ENCODE measurements at places on chromosomes 2 and 18.

DNA sequence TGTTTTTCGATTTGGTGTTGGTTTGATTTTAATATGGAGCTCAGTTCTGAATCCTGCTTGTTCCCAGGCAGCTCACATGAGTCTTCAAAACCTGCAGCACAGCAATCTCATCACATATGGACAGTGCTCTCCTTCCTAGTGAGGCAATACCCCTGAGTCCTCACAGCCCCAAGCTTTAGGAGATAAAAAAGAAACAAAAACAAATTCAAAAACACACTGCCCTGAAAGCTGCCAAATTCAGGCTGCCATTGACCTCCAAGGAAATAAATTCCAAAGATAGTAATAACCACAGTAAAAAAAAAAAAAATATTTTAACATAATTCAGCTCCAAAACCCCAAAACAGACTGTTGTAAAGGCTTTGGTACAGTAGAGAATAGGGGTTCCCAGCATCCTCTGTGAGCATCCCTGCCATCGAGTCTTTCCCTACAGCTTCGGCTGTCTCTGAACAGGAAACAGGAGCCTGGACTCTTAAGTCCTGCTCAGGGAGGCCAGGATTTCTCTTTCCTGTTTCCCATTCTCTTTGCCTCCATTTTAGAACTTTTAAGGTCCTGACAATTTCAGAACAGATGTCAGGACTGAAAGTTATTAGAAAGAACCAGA, 14.7 kb upstream of the SP3 start:
- no peak for DNase-seq

- no peak for DNase-seq
These were observed 261.8 kb upstream of the FANCL start for GRCh38 chr2:58502931-58503330.

- DNase-seq, result no peak
These were observed 663.3 kb upstream of the ZNF804A start for GRCh38 chr2:183935005-183935404.

DNA sequence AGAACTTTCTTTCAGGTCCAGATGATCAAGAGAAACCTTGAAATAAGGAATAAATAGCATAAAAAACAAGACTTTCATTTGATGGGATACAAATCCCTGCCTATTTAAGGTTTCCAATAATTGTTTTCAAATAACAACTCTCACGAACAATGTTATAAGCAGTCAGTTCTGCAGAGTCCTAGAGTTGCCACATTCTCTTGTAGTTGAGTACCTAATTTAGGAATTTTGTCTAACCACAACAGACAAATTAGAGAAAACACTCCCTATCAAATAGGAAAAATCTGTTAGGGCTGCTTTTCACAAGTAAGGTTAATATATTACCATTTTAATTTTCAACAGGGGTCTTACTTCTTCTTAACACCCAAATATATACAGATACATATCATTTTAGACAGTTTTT, 130.1 kb upstream of the CDH20 start:
- DNase-seq, result no peak

DNA sequence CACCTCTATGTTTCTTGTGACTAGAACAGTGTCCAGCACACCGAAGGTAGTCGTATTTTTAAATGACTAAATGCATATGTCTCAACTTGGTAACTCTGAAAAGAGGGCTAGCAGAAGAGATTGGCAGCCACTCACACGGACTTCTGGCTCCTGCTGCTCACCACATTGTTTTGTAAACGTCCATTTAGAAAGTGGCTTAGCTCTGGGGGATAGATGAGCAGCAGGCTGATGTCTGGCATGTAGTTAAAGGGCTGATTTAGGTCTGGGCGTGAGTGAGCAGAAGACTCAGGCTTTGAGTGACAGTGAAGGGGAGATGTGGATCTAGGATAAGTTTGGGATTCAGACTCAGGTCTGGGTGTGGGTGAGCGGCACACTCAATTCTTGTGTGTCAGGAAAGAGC, 372.9 kb upstream of the HS6ST1 start:
- no peak for DNase-seq

DNA sequence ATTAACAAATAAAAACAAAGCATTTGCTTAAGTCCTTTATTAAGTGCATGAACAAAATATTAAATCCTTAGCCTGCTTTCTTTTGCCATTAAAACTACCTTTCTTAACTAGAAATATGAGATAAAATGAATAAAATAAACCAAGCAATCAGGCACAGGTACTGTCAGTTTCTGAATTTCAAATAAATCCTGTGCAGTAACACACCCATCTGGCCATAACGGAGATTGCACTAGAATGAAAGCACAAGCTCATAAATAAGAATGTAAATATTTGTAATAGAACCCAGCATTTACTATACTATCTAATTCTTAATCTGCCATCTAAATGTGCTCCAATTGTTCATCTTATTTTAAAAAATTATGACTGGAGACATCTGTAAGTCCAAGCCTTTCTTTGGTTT, 31.9 kb downstream of the PRKRA start:
- no peak for DNase-seq

GRCh38 chr2:207676827-207677354, 34.5 kb upstream of the CCNYL1 start:
- DNase-seq, result no peak
